ENCODE measurements at places on chromosomes 16 and 17.

DNA sequence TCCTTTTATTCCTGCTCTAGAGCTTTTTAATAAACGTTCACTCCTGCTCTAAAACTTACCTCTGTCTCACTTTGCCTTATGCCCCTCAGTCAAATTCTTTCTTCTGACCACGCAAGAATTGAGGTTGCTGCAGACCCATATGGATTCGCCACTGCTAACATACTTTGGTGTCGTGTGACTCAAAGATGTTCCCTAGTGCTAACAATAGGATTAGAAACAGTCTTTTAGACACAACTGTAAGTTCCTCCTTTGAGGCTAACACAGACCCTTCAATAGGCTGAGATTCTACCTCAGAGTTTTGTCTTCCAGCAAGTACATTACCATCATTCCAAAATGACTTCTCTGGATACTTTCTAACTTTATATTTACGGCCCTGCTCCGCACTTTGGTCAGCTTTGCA is 149.5 kb upstream of the COX10 start:
- no peak for DNase-seq

DNA sequence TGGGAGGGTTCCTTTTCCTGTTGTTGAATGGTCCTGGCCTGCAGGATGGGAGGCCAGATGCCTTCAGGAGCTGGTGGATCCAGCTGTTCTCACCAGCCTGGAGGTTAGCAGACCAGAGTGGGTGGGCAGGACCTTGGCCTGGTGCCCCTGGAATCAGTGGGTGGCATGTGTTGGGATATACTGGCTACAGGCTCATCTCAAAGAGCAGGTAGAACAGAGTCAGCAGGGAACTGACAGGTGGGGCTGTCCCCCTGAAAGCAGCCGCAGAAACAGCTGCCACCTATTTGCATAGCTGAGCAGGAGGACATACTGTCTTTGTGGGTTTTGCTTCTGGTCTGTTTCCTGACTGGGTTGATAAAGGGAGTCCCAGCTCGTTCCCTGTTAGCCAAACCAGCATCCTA is 144.1 kb downstream of the RAB11FIP4 start:
- DNase-seq, result no peak

- DNase-seq, result peak; percentile 23
Observed at GRCh38 chr16:87458424-87458915, 34.4 kb downstream of the ZCCHC14 start.

DNA sequence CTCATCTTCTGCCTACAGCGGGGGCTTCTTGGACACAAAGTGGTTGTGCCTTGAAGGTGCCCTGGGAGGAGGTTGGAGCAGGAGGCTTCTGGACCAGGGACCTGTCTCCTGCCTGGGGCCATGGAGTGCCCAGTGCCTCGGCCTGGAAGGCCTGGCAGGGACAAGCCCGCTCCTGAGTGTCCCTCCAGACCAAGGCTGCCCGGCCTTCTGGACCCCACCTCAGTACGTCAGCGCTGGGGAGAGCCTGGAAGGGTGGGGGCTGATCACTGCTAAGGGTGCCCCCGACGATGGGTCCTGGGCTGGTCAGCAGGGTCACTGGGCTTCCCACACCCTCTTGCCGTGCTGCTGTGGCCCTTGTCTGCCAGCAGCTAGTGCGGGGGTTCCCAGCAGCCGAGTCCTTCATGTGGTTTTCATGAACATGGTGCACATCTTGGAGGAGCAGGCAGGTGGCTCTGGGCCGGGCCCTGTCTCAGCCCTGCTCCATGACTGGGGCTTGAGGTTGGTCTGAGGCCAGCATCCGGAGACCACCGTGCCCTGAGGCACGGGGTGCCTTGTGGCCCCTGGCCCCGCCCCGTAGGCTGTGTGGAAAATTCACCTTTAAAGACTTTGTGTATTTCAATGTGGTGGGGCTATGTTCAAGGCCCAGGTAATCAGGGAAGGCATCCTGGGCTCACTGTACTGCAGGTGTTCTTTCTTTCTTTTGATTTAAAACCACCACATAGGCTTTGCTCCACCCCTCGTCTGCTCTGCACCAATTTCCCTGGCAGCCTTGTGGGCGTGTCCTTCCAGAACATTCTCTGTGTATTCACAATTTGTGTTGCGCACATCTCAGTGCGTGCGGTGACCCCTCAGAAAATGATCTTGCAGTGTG is 22.4 kb downstream of the MGRN1 start:
- no peak for DNase-seq

GRCh38 chr16:12061336-12062055 is 85.0 kb downstream of the SNX29 start:
- peak; percentile 4 for DNase-seq

- no peak for DNase-seq
Observed at GRCh38 chr16:66517586-66518263, 32.2 kb downstream of the TK2 start.

DNA sequence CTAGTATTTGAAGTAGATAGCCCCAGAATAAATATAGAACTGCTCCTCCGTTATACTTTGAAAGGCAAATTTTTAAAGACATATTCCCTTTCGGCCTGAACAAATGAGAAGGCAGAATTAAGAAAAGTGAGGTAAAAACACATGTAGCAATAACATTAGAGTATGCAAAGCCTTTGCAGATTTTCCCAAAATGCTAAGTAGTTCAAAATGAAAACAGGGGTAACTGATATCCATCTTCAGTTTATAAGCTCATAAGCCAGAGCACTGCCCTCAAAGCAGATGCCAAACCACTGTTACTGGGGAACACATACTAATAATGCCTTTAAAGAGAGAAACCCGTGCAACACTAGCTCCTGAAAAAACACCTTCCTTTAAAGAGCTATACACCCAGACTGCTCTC is 51.3 kb upstream of the CLEC18B start:
- no peak for DNase-seq

DNA sequence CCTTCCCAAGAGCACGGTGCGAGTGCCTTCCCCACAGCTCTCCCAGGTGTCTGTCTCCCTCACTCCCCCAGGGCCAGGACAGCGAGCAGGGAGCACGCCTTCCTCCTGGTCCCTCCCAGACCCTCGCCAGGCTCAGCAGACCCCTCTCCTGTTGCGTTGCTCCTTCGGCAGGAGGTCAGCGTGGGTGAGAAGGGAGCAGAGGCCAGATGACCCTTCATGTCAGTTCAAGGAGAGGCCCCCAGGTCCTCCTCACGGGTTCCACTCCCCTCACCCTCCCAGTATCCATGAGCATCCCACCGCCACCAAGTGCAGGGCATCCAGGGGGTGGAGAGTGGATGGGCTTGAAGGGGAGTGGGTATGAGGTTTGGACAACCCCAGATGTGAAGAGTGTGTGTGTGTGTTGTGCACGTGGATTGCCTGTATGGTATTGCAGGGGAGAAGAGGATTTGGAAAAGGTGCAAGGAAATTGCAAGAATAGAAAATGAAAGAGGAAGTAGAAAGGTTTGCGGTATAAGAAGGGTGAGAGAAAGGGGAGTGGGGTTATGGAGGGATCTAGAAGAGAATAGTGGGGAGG is 17.7 kb downstream of the SGCA start:
- DNase-seq, result peak; percentile 81

GRCh38 chr17:63819131-63819530 is 8.1 kb upstream of the PSMC5 start:
- DNase-seq, result no peak

GRCh38 chr16:22282254-22282892 is 14.8 kb upstream of the POLR3E start:
- DNase-seq, result no peak

DNA sequence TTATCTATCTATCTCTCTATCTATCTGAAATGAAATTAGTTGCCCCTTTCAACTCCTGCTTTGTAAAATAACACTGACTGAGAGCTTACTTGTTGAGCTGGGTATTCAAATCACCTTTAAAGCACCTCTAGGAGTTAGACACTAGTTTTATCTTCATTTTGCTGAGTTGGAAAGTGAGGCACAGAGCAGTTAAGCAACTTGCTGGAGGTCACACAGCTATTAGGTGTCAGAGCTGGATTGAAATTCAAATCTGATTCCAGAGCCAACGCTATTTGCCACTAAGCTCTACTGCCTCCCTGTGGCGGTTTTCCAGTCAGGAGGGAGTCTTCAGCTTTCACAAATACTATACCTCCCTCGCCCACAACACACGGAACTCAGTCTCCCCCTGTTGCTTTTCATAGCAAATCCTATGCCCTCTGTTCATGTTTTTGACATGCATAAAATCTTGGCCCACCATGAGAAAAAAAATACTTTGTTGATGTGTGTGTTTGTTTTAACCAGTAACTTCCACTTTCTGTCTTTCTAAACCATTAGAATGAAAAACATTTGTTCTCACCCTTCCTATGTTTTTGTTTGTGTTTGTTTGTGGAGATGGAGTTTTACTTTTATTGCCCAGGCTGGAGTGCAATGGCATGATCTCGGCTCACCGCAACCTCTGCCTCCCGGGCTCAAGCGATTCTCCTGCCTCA is 74.8 kb upstream of the SMURF2 start:
- DNase-seq, result peak; percentile 57

DNA sequence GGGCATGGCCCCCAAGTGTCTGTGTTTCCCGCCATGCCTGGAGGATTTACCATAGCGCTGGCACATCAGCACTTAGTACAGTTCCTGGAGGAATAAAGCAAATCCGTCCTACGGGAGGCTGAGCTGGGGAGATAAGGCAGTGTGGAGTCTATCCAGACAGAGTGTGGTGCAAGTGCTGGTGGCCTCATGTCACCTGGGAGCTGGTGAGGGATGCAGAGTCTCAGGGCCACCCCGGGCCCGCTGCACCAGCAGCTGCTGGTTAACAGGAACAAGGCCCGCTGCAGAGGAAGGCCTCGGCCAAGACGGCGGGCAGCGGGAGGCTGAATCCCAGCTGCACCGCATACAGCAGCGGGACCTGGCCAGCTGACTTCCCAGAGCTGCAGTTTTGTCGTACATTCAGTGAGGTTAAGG is 57.3 kb upstream of the CDC42EP4 start:
- no peak for DNase-seq

DNA sequence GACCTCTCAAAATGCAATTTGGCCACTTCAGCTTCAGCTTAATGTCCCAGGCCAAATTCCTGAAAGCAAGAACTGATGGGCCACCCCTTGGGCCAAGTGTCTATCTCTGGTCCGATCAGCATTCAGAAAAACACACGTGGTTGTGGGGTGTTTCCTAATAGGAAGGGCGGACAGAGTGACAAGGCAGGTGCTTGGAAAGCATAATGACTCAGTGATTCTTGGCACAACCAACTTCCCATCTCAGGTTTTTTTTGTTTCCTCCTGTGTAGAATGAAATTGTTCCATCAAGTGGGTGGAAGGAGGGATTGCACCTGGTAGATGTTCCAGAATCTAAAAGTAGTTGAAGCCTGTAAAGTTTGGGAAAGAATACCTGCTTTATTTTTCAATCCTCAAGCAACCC is 155.6 kb downstream of the HS3ST2 start:
- no peak for DNase-seq

DNA sequence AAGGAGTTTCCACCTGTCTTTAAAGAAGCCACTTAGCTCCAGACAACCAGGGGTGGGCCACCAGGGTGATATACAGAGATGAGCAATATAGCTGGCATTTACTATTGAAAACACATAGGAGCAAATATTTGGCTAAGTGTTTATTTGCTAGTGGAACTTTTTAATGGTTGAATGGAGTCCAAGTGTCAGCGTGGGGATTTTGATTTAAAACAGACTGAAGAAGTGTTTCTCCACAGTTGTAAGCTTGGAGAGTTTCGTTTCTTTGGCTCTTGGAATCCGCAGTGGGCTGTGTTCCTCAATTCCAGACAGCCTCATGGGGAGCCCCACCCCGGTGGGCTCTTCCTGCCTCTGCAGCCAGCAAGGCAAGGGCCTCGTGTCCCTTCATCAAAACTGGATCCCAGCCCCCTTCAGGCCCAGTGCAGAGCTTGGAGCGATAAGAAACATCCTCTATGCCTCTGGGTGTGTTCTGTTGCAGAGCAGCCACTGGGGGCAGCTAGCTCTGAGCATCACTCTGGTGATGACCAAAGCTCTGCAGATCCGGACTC is 36.1 kb downstream of the NOG start:
- DNase-seq, result peak; percentile 35

GRCh38 chr16:77488652-77489051 is 53.8 kb upstream of the ADAMTS18 start:
- DNase-seq, result no peak

DNA sequence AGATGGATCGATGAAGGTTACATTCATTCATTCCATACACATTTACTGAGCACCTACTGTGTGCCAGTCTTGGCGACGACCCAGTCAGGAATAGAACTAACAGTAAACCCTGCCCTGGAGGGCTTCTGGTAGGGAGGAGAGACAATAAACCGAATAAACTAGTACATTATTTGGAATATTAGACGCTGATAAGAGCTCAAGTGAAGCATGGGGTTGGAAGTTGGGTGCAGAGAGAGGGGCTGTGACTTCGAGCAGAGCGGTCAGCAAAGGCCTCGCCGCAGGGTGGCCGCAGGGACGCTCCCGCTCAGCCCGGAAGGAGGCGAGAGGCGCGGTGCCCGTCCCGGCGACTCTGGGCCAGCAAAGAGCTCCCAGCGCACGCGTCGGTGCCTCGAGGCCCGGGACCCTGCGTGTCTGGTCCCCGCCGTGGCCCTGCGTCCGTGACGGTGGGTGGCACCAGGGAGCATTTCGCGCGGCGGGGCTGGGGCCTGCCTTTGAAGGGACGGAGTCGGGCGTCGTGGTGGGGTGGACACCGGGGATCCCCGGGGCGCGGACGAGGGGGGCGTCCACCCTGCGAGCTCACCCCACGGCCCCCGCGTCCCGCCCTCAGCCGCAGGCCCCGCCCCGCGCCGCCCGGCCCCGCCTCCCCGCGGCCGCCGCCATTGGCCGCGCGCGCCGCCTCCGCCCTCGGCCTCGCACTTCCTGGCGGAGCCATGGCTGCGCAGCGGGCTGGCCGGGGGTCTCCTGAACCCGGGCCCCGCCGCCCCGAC is at the start of gene KLHL36:
Gene KLHL36, plus strand, starts transcription at position 684 of the 767 bp plus-strand sequence. CDS start 2,357 bp downstream, outside the sequence.
- DNase-seq, result no peak

- peak; percentile 77 for DNase-seq
Observed at GRCh38 chr17:76529224-76530094, 8.1 kb downstream of the CYGB start.

DNA sequence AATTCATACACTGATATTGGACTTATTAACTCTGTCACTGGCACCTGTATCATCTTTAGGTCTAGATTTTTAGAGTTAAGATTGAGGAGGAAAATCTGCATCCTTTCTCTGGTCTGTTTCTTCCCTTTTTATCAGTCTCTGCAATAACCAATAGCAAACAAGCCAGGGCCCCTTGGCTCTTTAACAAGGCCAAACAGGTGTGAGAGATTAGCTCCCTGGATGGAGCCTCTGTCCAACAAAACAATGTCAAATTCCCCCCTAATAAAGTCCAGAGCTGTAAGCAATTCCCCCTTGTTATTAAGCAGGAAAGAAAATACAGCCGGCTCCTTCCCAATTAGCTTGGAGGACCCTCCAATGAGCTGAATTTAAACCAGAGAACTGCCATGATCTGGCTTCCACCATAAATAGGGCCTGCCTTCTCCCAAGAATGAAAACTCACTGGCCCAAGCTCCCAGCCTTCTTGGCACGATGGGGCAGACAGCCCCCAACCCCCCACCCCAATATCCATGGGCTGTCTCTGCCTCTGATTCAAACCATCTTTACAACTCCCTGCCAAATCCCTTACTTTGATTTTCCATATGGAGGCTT is 56.1 kb upstream of the SOX9 start:
- no peak for DNase-seq

GRCh38 chr17:59298521-59298920 is 32.9 kb upstream of the YPEL2 start:
- peak; percentile 26 for DNase-seq

GRCh38 chr16:58999762-59000161 is 265.6 kb upstream of the GOT2 start:
- no peak for DNase-seq
